ENCODE measurements at places on chromosomes 2 and 18.

DNA sequence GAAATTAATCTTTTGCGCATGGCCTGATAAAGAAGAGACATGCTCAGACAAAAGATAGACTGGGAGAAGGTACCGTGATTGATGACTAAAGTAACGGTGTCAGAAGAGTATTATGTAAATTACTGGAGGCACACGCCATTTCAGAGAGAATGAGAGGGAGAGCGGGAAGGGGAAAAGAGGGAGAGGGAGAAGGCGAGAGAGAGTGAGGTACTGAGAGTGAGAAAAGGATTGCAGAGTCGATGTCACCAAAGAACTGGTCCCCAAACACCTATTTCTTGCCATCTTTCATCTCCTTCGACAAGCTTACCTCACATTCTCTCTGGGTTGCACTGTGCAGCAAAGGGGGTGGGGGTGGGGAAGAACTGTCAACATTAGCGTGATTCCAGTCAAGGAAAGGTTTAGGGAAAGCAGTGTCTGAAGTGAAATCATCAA is 673.7 kb downstream of the BCL11A start:
- no peak for DNase-seq

- DNase-seq: peak; percentile 10
Observed at GRCh38 chr18:37484983-37485834, 80.4 kb downstream of the CELF4 start.

DNA sequence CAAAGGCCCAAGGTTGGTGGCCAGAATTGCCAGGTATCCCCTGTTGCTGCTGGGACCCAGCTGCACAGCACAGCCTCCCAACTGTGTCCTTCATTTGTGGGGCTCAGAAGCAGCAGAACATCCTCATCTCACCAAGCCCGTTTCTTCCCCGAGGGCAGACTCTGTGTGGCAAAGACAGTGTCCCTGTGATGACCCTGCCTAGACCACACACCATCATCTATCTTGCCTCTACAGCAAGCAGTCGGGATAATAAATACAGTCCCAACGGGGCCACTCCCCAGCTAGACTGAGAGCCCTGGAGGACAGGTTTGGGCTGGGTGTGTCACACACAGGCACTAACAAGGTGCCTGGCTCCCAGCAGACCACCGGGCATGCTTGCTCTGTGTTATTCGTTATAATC is 93.4 kb downstream of the PTGR3 start:
- DNase-seq: no peak

DNA sequence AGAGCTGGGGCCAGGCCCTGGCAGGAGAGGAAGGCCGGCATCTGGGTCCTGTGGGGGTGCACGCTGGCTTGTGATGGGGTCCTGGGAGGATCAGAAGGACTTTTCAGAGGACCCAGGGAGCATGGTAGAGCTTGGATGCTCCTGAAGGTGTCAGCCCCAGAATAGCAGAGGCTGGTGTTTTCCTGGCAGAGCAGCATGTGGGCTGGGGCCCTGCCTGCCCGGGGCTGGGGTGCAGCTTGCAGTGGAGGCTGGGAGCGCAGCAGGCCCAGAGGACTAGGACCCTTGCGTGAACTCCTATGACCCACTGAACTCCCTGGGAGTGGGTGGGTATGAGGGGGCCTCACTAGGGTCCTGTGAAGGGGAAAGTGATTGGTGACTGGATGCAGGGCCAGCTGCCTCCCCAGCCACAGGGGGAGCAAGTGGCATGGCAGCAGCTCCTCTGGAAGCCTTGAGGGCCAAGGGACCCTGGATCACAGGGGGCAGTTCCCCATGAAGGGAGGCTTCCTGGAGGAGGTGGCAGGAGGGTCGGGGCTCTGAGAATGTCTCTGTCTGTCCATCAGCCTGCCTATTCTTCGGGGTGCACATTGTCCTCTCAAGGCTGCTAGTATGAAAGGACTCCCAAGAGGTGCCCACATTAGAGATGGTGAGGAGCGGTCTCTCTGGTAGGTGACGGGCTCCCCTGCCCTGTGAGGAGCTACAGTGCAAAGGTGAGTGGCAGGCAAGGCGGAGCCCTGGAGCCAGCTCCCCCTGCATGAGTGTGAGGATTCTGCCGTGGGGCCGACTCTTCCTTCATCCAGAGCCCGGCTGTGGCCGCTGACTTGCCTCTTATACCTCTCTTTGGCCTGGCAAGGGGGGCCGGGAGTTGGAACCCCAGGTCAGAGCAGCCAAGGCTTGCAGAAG is 249.0 kb downstream of the DYSF start:
- DNase-seq: no peak

- DNase-seq: no peak
Observed at GRCh38 chr2:38149531-38149930, 73.6 kb upstream of the CYP1B1 start.

- DNase-seq: no peak
Observed at GRCh38 chr2:238143239-238143951, 4.9 kb downstream of the KLHL30 start.

Data from CD4-positive, CD25-positive, alpha-beta regulatory T cell (primary cell).